GM20000 (cell line): ENCODE measurements at places on chromosomes 5 and 9.

DNA sequence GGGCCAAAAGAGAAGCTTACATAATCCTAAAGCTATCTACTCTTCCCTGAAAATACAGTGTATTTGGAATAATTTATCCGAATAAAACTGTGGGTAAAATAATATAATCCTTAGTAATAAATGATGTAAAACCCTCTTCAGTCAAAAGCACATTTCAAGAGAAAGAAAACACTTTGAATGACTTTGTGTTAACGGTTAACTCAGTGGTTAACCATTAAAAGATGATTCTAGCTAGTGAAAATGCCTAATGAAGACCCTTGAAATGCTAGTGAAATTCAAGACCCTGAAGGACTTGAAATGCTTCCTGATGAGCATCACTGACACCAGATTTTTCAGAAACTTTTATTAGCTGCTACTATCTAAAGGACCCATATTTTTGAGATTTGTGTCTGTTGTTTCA, 70.7 kb downstream of the COX7C start:
- no peak for DNase-seq

- no peak for DNase-seq
Measured at GRCh38 chr5:169126481-169127021, 174.4 kb downstream of the SLIT3 start.

- DNase-seq: no peak
Measured at GRCh38 chr9:99128133-99128406, 23.2 kb downstream of the TGFBR1 start.

- DNase-seq: no peak
Measured at GRCh38 chr5:57456531-57457135, 26.0 kb downstream of the ACTBL2 start.

DNA sequence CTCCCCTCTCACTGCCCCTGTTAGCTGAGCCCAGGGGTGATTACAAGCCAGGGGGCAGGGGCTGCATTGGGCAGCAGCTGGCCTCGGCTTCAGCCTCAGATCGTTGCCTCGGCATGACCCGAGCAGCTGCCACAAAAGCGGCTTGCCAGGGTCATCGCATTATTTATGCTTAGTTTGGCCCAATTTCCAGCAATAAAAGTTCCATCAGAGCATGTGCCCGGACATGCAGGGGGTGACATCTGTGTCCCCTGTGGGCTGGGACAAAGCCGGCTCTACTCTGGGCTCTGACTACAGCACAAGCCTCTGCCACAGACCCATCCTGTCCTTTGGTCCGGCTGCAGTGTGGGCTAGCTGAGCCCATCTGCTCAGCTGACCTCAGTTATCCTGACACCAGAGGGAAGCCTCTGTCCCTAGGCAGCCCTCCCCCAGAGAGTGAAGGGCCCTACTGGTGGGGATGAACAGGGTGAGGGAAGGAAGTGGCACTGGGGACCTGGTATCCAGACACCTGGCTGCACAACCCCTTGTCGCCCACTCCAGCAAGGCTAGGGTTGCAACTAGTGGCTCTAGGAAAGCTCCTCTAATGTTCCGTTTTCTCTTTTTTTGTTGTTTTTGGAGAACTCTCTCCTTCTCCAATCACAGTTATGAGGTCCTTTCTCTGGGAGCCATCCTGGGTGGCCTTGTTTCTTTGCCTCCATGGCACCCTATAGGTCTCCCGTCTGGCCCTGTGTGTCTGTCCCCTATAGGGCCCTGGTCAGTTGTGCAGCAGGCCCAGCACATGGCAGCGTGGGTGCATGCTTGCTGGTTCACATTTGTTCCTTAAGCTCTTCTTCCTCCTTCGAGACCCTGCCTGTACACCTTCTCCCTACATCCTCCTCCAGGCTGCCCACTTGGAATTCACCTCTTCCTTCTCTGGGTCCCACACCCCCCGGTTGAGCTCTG, 13.3 kb upstream of the GADD45G start:
- DNase-seq: no peak

- DNase-seq: peak; percentile 49
Measured at GRCh38 chr9:94002316-94003140, 47.4 kb upstream of the BARX1 start.

- peak; percentile 91 for DNase-seq
Measured at GRCh38 chr9:134065612-134066419, 2.0 kb downstream of the BRD3 start.

- DNase-seq: no peak
Measured at GRCh38 chr9:109379513-109379912, 58.7 kb upstream of the EPB41L4B start.

GRCh38 chr9:20504930-20505329, 117.4 kb downstream of the MLLT3 start:
- no peak for DNase-seq
